ENCODE measurements at places on chromosomes 1 and 21. TPM values are rescaled to one million over a fixed set of nuclear protein-coding genes. Genes with fewer than 3 reads are reported as not detected.

SYT6 gene
- 0.10 TPM for total RNA-seq

RGS13 gene
- total RNA-seq: 0.26 TPM

DNA sequence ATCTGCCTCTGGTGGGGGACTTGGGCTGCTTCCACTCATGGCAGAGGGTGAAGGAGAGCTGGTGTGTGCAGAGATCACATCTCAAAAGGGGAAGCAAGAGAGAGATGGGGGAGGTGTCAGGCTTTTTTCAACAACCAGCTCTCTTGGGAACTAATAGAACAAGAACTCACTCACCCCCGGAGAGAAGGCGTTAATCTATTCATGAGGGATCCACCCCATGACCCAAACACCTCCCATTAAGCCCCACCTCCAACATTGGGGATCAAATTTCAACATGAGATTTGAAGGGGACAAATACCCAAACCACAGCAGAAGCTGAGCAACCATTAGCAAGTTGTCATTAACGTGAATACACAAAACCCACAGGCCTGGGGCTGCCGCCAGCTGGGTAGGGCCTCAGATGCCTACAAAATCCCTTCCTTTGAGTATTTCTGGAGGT is 12.0 kb upstream of the VWA5B1 start:
- no peak for DNase-seq

DNA sequence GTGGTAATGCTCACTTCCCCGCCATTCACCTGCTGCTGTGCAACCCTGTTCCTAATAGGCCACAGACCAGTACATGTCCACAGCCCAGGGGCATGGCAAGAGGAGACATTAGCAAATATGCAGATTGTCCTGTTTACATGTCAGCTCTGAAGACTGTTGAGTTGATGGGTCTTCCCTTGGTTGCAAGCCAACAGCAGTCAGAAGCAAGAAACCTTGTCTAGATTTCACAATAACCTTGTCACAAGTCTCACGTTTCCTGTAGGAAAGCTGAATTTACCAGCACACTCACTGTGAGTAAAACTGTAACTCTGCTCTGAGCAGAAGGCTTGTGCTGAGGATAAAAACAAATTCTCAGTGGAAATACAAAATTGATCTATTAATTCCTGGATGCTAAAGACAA is 195.1 kb downstream of the HLX start:
- DNase-seq: no peak

CDCA8 gene
- 0.70 TPM for total RNA-seq

AVPR1B gene
- not detected for total RNA-seq

GRCh38 chr1:48442864-48443619 is 29.0 kb downstream of the SPATA6 start:
- DNase-seq: no peak
